ENCODE measurements at places on chromosomes 5 and 9.

GRCh38 chr5:139651853-139652787 is 4.0 kb downstream of the CXXC5 start:
- DNase-seq: peak; percentile 44

DNA sequence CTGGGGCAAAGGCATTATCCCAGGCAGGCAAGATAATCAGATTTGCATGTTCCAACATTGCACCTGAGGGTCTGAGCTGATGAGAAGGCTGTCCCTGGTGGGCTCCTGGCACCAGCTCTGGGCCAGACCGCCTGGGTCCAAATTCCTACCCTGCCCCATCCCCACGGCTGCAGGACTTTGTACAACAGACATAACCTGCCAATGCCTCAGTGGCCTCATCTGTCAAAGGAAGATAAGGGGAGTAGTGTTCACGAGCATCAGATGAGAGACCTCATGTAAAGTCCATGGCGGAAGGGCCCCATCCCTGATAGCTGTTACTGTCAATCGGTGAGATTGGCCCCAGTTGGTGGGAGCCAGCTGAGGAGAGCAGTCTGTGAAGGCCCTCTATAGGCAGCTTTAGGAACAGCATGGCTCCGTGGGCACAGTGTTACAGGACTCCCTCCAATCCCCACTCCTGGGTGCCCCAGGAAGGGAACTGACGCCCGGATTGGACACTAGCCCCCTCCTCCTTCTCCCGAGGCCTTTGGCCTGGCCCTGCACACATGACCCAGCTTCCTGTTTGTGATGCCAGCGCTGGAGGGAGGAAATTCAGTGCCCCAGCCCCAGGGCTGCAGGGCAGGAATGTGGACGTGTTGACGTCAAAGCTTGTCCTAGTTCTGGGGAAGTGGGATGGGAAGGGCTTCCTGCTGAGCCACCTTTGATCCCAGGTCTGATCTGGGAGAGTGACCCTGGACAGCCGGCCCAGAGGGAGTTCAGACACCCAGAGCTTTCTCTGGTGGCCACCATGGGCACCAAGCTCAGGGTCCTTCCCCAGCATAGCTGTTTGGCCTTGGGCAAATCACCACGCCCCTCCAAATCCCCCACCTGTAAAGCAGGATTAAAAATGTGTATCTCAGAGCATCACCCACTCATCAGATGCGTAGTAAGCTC is 56.2 kb downstream of the DUSP1 start:
- DNase-seq: peak; percentile 57

DNA sequence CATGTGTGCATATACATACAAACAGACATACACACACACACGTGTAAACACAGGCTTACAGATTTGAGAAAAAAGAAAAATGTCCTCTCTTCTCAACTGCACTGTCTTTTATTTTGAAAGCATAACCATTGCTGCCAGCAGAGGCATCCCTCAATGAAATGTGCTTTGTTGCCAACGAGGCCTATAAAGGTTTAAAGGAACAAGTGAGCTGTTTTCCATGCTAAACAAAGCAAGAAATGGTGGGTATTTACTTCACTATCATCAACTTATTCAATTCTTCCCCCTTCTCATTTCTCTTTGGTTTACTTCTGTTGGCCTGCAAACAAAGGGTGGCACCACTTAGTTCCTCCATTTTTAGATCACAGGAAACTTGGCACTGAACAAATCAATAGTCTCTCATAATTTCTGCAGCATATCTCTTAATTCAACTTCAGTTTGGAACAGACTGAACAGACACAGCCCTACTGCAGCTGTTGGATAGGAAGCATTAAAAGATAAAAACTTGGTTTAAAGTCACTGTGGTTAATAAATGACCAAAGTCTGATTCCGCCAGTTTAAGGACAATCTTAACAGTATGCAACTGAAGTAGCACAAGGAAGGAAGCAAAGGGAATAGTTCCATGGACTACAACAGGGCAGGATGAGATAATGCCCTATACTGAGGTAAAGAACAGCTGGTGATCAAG is 21.7 kb downstream of the TTC33 start:
- no peak for DNase-seq

- DNase-seq: no peak
Observed at GRCh38 chr5:168820874-168821273, 241.7 kb upstream of the PANK3 start.

DNA sequence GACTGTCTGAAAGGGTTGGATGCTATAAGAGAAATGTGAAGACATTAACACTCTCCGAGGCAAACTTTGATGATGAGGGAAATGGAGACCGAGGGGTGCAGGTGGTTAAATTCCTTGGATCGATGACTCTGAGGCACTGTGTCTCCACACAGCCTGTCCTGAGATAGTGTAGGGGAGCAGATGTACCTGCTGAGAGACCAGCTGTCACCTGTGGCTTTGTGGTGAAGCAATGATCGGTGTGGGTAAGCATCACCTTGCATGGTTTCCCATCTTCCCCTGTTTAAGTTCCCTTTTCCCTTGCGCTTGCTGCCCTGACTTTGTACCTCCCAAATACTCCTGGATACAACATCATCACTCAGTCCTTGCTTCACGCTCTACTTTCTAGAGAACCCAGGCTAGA is 9.8 kb upstream of the MIER3 start:
- no peak for DNase-seq

- DNase-seq: no peak
Observed at GRCh38 chr9:126556560-126557250, 57.0 kb upstream of the LMX1B start.

- DNase-seq: no peak
Observed at GRCh38 chr5:171336521-171337209, 27.6 kb downstream of the TLX3 start.

GRCh38 chr5:143229426-143229895 is 174.0 kb downstream of the NR3C1 start:
- no peak for DNase-seq

GRCh38 chr5:1011226-1011631 is 2.6 kb downstream of the NKD2 start:
- peak; percentile 41 for DNase-seq

GRCh38 chr5:87936667-87937066 is 332.0 kb downstream of the TMEM161B start:
- no peak for DNase-seq

DNA sequence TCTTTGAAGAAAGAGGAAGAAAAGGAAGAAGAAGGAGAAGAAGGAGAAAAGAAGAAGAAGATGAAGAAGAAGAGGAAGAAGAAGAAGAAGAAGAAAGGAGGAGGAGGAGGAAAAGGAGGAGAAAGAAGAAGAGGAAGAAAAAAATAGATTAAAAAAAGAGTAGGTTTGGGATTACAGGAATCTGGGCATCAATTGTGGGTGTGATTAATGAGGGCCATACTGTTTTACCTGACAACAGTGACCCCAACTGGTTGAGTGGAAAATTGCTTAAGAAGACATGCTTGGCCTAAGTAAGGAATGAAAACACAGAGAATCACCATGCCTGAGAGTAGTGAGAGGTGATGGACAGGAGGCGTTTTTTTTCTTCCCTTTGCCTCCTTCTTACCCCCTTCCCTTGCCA is 114.6 kb downstream of the FAM170A start:
- peak; percentile 2 for DNase-seq

GRCh38 chr5:161687316-161687715 is 1.8 kb downstream of the GABRA6 start:
- no peak for DNase-seq

GRCh38 chr9:31588756-31589155 is 795.7 kb upstream of the ACO1 start:
- no peak for DNase-seq

GRCh38 chr5:79588696-79589095 is 23.5 kb upstream of the TENT2 start:
- no peak for DNase-seq

DNA sequence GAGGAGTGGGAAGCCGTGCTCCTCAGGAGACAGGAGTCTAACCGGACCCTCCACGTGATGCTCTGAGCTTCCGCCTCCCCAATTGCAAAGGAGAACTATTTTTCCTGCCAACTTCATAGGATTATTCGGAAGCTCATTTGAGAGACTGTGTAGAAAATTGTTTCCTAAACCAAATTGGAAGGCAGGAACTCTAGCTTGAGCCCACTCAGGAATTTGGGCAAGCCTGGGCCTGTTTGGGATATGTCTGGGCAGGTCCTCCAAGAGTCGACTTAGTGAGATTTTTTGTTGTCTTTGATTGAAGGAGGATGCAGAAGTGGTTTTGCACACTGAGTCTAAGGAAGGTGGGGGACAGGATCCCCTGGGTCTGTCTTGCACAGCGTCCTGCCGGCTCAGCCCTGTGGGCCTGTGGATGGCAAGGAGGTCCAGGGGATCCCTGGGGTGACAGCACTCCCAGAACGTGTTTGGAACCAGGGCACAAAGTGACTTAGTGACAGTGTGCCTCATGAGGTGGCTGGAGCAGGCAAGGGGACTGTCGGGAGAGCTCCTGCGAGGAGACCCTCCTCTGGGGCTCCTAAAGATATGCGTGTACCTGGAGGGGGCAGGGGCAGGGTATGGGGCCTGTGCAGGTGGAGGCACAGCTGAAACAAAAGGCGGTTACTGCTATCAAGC is 283.3 kb downstream of the NSG2 start:
- DNase-seq: no peak

Data from activated T-cell treated with anti-CD3 and anti-CD28 coated beads for 24 hours (primary cell).